ENCODE measurements at places on chromosomes 13 and 19. TPM values are rescaled to one million over a fixed set of nuclear protein-coding genes. Genes with fewer than 3 reads are reported as not detected.

The N4BP2L1 gene
- polyA plus RNA-seq: 74.6 TPM

The ELOF1 gene
- polyA plus RNA-seq: 102 TPM

The RXFP2 gene
- polyA plus RNA-seq: not detected

The FFAR3 gene
- polyA plus RNA-seq: not detected

The TICAM1 gene
- polyA plus RNA-seq: 3.3 TPM
